Astrocyte (in vitro differentiated cells and primary cell): ENCODE measurements at places on chromosomes 1 and 21.

DNA sequence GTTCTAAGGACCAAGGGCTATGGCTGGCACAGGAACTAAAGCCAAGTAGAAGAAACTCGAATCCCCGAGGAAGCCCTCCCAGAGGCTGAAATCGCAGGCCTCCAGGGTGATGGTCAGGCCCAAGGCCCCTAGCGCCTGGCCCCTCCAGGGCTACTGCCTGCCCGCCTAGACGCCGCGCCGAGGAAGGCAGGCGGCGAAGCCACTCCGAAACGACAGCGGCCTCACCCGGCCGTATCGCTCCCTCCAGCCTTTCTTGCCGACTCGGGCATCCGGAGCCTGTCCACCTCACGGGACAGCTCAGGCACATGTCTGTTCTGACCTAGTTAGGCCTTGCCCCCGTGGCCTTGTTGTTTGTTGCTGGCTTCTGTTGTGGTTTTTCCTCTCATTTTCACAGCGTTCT, 9.7 kb upstream of the LHX8 start:
- no peaks in the 10 kb centered on the region for H3K36me3 ChIP-seq
- H3K4me1 ChIP-seq = no peaks in the 10 kb centered on the region
- no peak overlapping the region for H3K4me3 ChIP-seq
- H3K27me3 ChIP-seq = peaks cover 54% of the 10 kb centered on the region
- no peak overlapping the region for H3K27ac ChIP-seq
- no peak for DNase-seq

DNA sequence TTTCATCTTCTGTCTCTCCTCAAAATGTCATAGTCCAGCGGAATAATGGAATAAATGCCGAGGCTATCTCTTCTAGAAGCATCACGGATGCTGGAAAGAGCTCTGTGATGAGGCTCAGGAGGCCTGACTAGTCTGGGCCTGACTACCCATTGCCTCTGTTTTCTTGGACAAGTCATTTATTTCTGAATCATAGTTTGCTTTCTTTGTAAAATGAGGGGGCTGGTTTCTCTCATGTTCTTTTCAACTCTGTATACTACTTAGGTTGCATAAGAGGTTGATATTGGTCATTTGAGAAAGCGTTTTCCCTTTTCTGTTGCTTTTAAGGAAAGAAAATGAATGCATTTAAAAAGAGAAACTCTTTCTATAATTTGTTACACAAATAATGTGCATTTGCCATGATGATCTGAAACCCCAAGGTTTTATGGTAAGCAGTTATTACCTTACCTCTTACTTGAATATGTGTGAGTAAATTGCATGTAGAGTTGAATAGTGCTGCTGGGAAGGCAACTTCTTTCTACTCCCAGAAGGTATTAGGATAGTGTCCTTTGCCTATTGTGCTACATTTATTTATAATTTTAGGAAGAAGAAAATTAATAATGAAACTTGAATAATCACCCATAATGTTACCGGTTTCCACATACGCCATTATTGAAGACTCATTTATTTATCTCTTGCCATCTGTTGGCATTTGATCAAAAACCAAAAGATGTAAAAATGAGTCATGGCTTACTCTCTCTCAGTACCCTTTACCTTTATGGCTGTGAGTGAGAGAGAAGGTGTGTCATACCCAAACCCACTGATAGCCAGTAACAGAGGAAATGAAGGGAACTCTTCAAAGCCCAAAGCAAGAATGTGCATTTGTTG, 179.1 kb downstream of the FASLG start:
- H3K4me3 ChIP-seq = no peak overlapping the region
- DNase-seq = peak; percentile 26
- H3K27ac ChIP-seq = no peak overlapping the region
- H3K4me1 ChIP-seq = no peaks in the 10 kb centered on the region
- H3K36me3 ChIP-seq = no peaks in the 10 kb centered on the region

- DNase-seq = no peak
- H3K4me3 ChIP-seq = no peak overlapping the region
- no peaks in the 10 kb centered on the region for H3K27me3 ChIP-seq
- H3K4me1 ChIP-seq = no peaks in the 10 kb centered on the region
Observed at GRCh38 chr21:31830701-31831100, 42.1 kb upstream of the HUNK start.

DNA sequence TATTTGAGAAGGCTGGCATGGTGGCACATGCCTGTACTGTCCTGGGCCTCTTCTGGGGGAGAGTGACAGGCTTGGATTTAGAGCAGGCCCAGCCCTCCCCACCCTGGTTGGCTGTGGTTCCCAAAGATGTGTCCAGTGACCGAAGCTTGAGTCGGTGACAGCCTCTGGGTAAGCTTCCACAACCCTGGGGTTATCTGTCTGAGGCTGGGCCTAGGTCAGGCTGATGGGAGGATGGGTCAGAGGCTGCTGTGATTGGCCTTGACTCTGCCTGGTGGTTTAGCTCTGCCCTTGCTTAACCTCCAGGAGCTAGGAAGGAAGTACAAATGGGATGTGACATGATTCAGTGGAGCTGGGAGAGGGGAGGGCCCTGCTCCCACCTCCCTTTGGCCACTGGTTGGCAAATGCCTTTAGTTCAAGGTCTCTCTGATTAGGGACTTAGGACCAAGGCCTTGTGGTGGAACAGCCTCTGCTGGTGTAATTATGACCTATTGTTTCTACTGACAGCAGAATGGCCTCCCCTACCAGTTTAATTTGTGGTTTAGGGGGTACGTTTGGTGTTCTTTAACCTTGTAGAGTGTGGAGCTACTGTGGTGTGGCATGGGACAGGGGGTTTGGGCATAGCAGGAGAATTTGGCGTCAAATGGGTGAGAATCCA, 16.6 kb downstream of the NUDC start:
- no peak for DNase-seq
- H3K36me3 ChIP-seq = peaks cover 28% of the 10 kb centered on the region
- peaks cover 10% of the 10 kb centered on the region for H3K4me1 ChIP-seq
- no peaks in the 10 kb centered on the region for H3K27me3 ChIP-seq
- H3K4me3 ChIP-seq = no peak overlapping the region
- no peak overlapping the region for H3K27ac ChIP-seq

GRCh38 chr1:155226188-155226909, 17.9 kb downstream of the MTX1 start:
- peak; percentile 74 for DNase-seq
- H3K4me3 ChIP-seq = peak overlapping the region; percentile 84
- H3K36me3 ChIP-seq = no peaks in the 10 kb centered on the region
- H3K4me1 ChIP-seq = peaks cover 29% of the 10 kb centered on the region
- no peaks in the 10 kb centered on the region for H3K27me3 ChIP-seq

- no peak for DNase-seq
- peak overlapping the region; percentile 92 for H3K4me3 ChIP-seq
- no peaks in the 10 kb centered on the region for H3K27me3 ChIP-seq
Observed at GRCh38 chr1:20484519-20485462, 1.2 kb downstream of the CAMK2N1 start.

DNA sequence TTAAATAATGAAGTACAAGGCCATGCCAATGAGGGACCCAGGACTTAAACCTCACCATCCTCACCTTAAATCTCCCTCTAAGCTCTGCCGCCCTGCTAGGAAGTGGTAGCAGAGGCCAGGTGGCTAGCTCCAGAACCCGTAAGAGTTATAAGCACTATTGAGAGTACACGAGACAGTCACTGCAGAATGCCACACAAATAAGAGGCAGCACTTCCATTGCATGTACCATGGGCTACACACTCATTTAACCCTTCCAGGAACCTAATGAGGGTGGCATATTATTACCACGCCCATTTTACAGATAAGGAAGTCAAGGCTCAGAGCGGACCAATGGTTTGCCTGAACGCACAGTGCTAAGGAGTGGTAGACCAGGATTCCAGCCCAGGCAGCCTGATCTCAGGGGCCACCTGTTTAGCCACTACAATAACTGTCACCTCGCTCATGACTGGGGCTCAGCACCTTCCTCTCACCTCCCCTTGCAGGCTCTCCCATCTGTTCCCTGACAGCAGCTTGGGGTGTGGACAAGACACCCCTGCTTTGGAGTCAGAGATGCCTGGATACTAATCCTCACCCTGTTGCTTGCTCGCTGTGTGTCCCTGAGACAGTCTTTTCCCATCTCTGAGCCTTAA, 54.8 kb upstream of the ID3 start:
- DNase-seq = no peak
- H3K36me3 ChIP-seq = no peaks in the 10 kb centered on the region
- H3K4me3 ChIP-seq = no peak overlapping the region
- H3K27ac ChIP-seq = no peak overlapping the region
- peaks cover 1% of the 10 kb centered on the region for H3K4me1 ChIP-seq

DNA sequence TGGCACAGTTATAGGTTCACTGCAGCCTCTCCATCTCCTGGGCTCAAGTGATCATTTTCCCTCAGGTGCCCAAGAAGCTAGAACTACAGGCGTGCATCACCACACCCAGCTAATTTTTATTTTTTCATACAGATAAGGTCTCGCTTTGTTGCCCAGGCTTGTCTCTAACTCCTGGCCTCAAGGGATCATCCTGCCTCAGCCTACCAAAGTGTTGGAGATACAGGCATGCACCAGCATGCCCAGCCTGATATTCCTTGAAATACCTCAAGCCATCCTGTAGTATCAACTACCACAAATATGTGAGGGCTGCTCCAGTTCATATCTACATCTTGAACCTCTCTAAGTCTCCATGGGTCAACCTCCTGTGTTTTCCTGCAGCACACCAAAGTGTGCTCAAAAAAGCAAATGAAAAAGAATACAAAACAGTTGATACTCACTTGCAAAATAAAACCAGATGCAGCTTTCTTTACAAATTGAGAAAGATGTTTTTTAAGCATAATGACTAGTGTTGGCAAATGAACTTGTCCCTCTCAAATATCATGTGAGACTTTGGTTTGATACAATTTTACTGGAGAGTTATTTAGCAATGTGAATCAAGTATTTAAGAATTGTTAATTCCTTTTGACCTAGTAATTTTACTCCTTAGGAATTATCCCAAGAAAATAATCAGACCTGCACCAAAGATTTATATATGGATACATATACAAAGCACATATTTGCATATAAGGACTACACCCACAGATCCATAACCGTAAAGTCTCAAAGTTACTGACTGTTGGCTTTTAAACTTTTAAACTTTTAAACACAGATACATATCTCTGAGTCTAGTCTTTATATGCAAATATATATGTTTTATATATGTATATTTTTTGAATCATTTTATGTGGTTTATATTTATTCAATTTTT, 197.7 kb downstream of the NRIP1 start:
- H3K27ac ChIP-seq = no peak overlapping the region
- no peaks in the 10 kb centered on the region for H3K36me3 ChIP-seq

DNA sequence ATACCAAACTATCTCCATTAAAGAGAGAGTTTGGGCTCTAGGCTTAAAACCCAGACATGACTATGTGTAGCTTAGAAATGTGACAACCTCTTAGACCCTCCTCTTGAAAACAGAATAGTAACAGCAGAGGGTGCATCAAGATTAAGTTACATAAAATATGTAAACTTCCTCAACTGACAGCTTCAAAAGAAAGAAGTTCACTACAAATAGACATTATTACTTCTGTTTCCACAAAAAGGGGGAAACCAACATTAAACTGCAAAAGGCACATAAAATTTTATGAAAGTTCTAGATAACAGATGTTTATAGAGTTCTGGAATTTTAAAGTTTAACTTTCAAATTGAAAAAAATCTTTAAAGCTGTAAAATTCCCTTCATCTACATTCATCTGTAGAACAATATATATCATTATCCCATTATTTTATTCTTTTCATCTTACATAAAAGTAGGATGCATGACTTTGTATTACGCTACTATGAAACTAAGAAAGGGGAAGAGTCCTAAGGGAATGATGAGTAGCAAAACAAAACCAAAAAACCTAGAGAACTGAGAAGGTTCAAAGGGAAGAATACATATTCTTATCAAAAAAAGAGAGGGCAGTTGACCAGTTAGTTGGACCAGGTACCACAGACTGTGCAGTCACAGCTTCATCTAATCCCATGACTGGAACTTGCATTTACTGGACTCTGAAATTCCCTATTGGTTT, 177.0 kb downstream of the SIPA1L2 start:
- no peak overlapping the region for H3K27ac ChIP-seq
- H3K4me1 ChIP-seq = no peaks in the 10 kb centered on the region
- no peak for DNase-seq
- H3K27me3 ChIP-seq = no peaks in the 10 kb centered on the region
- H3K4me3 ChIP-seq = no peak overlapping the region
- no peaks in the 10 kb centered on the region for H3K36me3 ChIP-seq

DNA sequence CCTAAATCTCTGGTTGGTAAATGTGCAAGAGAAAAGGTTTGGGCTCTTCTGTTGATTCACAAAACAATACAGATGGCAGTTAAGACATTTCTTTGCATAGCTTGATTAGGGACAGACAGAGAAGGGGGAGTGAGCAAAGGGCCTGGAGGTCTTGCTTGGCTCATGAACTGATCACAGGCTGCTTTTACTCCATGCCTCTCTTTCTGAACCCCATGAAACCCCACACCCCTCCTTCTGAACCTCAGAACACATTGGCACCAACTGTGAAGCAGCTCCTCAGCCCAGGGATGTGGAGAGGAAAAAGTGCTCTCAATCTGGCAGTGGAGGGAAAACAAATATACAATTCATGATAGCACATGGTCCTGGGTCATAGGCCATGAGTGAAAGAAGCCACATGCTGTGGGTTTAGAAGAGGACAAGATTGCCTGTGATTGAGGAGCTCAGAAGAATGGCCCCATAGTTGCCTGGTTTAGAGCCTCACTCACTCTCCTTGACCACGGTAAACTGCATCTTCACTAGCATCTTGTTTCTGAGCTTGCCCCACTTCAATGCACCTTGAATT, 111.6 kb upstream of the GADD45A start:
- no peak overlapping the region for H3K27ac ChIP-seq
- no peaks in the 10 kb centered on the region for H3K27me3 ChIP-seq
- no peaks in the 10 kb centered on the region for H3K36me3 ChIP-seq

DNA sequence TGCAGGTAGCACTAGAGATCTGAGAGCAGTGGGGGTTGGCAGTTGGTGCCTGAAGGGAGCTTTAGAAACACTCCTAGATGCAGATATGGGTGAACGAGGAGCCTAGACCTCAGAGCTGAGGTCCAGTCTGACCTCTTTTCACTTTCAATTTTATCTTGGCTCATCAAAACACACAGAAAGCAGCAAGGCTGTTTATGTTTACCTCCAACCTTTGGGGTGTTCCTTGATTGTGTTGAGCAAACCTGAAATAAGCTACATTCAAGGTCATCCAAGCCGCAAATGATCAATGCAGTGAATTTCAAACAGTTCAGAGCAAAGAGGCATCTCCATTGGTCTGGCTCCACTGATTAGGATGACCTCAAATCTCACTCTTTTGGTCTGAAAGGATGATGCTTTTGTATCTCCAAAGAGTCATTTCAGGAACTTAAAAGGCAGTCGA, 1.3 kb downstream of the LY9 start:
- no peaks in the 10 kb centered on the region for H3K4me1 ChIP-seq
- H3K27ac ChIP-seq = no peak overlapping the region
- DNase-seq = no peak
- H3K27me3 ChIP-seq = no peaks in the 10 kb centered on the region

GRCh38 chr1:115647919-115648650, 6.3 kb downstream of the VANGL1 start:
- H3K36me3 ChIP-seq = peaks cover 3% of the 10 kb centered on the region
- no peak for DNase-seq
- no peak overlapping the region for H3K27ac ChIP-seq

GRCh38 chr1:210233495-210234328, 1.1 kb downstream of the SERTAD4 start:
- H3K4me1 ChIP-seq = peaks cover 38% of the 10 kb centered on the region
- no peaks in the 10 kb centered on the region for H3K27me3 ChIP-seq
- H3K4me3 ChIP-seq = peak overlapping the region; percentile 70
- DNase-seq = peak; percentile 74
